ENCODE measurements at places on chromosomes 5 and 9.

DNA sequence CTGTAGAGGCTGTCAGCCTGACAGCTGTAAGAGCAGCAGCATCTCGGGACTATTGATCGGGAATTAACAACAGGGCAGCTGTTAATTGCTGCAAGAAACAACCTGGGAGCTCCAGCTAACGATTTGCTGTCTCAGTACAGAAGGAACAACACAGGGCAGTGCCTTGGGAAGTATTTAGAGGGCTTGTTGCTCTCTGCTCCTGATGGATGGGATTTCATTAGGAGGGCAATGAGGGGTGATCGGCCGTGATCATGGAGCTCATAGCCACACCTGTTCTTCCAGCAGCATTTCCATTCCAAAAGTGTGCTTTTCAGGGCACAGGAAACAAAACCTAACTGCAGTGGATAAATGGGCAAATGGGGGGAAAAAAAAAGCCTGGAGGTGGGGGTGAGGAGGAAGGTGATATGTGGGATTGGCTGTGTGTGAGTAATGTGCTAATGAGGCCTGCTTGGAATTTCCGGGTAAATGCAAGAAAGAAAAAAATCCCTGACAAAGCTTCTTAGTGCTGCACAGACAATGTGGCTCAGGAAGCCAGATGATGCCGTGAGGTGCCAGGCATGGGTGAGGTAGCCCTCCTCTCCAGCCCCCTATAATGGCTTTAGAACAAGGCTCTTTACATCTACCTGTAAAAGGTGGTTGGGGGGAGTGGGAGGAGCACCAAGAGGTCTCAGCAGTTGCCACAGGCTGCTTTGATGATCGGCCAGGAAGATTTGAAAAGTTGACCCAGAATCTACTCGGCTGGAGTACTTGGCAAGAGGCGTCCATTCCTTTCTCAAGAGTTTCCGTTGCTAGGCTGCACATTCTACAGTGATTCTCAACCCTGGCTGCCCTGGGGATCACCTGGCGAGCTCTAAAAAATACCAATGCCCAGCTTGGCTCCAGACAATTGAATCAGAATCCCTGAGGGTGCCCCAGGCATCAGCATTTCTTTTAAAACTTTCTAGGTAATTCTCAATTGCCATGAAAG is 139.5 kb upstream of the KLF9 start:
- DNase-seq = no peak

DNA sequence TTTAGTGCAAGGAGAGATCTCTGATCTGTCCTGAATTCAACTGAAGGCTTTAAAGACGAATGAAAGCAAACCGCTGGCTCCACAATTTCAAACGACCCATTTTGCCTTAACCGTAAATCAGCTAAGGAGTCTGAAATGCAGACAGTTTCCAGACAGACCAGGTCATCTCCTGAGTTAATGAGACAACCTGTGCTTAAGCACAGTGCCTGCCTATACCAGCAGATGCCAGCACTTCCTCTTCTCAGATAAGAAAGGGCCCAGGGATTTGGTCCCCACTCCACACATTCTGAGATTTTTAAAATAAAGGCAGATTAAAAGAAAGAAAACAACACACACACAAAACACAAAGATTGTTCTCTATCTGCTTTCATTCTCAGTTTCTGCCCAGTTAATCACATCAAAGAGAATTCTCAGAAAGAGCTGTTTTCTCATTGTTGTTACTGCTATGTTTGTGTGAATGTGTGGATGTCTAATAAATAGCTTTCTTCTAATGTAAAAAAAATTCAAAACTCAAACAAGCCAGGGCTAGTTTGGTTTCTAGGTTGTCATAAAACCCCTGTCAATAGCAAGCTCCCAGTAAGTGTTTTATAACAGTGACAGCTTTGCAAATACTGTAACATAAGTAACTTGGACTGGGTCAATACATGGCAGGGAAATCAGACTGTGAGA is 157.7 kb upstream of the SLC24A2 start:
- no peak for DNase-seq

DNA sequence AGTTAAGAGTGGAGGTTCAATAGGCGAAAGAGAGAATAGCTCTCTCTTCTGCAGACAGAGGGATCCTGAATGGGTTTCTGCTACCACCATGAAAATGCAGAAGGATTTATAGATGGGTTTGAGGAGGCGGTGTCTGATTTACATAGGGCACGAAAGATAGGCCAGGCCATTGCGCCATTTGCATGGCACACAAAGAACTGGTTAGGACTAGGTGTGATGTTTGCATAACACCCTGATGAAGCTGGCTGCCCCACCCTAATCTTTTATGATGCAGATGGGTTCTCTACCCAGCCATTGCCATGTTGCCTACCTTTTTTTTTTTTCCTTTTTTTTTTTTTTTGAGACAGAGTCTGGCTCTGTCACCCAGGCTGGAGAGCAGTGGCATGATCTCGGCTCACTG is 51.4 kb upstream of the PDZD2 start:
- no peak for DNase-seq

GRCh38 chr5:149202910-149203451 is 61.7 kb downstream of the ABLIM3 start:
- no peak for DNase-seq

DNA sequence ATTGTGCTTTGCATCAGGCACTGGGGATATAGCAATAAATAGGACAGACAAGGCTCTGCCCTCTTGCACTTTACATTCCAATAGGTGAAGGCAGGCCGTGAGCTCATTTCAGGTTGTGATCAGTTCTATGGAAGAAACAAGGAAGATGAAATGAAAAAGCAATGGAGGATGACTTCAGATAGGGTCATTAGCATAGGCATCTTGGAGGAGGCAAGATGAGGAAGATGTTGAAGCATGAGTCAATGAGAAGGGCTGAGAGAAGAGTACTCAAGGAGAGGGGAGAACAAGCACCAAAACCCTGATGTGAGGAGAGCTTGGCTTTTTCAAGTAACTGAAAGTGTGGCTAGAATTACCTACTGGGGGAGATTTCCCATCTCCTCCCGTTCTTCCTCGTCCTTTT is 5.0 kb upstream of the SPARC start:
- no peak for DNase-seq

- no peak for DNase-seq
Observed at GRCh38 chr5:55731848-55732247, 6.0 kb upstream of the DDX4 start.

Data from activated T-helper 9 cell treated with anti-CD3 and anti-CD28 coated beads, Interleukin-2, amount 50 U/mL, for 16 hours (primary cell).